Fibroblast of the aortic adventitia (primary cell): ENCODE measurements at places on chromosomes 12 and 14. TPM values are rescaled to one million over a fixed set of nuclear protein-coding genes. Genes with fewer than 3 reads are reported as not detected.

GRCh38 chr14:90263748-90264449 lies 7.5 kb downstream of the PSMC1 start:
- no peak for DNase-seq

DNA sequence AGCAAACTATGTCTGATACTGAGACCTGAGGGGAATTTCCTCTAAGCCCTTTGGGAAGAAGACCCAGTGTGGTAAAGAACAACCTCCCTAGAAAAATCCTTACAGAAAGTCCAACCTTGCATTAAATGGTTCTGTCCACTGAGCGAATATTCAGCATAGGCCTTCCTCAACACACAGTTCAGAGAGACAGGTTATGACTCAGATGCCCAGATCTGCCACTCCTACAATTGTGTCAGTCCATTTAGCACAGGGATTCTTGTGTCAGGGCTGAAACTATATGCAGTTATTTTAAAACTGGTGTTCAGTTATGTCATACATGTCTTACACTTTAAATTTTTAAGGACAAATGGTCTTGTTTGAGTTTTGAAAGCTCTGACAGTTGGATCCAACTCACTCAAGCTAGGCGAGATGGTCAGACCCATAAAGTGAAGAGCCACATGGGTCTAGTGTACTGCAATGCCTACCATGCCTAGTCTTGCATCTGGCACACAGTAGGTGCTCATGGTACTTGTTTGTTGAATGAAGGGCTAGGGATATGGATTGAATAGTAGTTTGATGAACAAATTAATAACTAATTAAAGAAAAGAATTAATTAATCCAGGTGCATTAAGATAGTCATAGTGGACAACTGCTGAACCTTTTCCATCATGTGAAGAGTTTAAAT lies 207.5 kb upstream of the PWP1 start:
- DNase-seq, result peak; percentile 10

GRCh38 chr12:65269603-65270002 lies 8.9 kb upstream of the MSRB3 start:
- peak; percentile 30 for DNase-seq

MTRFR gene
- 12.8 and 17.5 TPM in 2 replicates for total RNA-seq

SSTR1 gene
- total RNA-seq, result 0.57 and 0.63 TPM in 2 replicates
